ENCODE measurements at places on chromosomes 6 and 20.

DNA sequence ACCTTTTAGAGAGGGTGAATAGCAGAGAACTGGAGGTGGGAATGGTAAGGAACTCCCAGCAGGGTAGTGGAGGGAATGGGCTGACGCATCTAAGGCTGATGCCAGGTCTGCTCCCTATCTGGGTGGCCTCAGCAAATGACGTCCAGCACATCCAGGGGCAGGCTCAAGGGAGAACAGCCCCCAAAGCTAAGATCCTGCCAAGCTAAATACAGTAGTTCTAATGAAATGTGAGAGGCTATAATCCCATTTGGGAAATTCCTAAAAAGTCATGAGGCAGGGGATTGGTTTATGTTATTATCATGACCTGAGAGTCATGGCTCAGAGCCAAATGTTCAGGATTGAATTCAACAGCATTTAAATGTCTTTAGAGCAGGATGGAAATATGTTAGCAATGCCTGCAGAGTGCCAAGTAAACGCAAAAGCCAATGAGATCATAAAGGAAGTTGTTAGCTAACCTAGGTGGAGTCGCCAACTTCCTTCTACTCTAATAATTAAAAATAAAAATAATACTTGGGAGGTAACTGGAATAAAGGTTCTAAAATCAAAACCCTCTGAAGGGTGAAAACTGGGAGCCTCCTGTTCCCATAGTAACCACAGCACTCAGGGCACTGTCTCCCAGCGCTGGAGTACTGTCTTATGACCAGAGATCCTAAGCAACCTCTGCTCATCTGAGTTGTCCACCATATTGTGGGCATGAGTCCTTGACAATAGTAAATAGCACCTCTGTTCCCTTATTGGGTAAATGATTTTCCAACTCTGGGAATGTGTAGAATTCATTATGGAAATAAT lies 34.8 kb downstream of the IYD start:
- no peak for DNase-seq

DNA sequence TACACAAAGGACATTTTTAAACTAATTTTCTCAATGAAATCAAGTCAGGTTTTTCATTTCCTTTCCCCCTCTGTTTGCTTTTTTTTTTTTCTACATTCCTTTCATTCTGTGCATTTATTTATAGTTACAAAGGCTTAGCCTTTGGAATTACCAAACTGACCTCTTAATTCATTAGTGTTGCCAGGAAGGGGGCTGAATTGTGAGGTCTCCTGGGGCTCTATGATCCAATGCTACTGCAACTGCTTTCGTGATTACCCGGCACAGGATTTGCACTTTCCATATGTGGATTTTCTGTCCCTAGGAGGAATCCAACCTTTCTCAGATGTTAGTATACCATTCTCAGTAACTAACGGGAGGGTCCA lies 35.3 kb downstream of the NEDD9 start:
- DNase-seq, result no peak

GRCh38 chr20:23282546-23282945 lies 68.0 kb upstream of the NXT1 start:
- DNase-seq, result no peak

- DNase-seq, result peak; percentile 2
Measured at GRCh38 chr6:47258724-47259347, 50.9 kb downstream of the TNFRSF21 start.

GRCh38 chr20:52410182-52410647 lies 218.6 kb upstream of the ZFP64 start:
- peak; percentile 13 for DNase-seq

GRCh38 chr6:39951716-39952115 lies 17.5 kb upstream of the MOCS1 start:
- DNase-seq, result no peak

GRCh38 chr20:47070176-47070575 lies 175.5 kb downstream of the EYA2 start:
- no peak for DNase-seq

- no peak for DNase-seq
Measured at GRCh38 chr6:3455569-3456394, 1.1 kb downstream of the SLC22A23 start.

DNA sequence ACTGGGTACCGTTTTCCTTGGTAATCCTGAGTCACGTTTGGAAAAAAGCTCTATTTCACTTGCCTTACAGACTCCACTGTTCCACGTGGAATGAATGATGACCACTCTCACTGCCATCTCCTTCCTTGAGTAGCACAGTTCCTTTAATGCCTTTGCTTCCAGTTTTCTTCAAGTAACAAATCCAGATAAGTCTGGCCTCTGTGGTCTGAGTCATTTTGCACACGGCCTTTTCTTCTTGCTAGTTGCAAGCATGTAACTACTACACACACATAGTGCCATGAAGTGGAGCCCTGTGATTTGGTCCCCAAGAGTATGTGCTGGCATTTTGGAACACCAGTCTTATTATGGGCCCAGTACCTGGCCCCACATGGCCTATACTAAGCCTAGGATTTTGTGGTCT lies 182.8 kb downstream of the SASH1 start:
- no peak for DNase-seq

GRCh38 chr6:34341481-34341971 lies 50.9 kb downstream of the NUDT3 start:
- DNase-seq, result no peak

- DNase-seq, result peak; percentile 51
Measured at GRCh38 chr6:36160147-36160760, 29.9 kb downstream of the MAPK13 start.

DNA sequence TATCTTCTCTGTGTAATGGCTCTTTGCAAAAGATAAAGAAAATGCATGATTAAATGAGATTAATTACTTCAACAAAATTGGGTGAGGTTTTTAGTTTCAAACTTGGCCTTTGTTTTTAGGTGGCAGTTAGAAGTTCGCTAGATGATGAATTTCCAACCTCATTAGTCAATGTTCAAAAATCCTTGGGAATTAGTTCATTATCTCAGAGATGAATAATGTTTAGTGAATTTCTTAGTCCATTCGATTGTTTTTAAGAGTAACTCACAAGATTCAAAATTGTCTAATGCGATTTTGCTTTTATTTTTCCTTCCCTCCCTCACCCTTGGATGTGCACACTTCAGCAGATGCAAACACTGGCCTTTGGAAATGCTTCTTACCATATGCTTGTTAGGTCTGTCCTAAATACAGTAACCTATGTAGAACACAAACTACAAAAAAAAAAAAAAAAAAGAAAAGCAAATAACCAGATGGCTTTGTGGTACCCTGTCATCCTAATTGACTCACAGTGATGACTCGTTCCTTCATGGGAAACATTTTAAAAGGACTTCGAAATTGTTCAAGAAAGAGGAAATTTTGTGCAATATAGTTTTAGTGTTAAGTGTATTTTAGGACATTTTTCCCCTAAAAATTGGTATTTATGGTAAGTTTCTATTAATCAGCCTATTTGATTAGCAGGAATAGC lies 66.7 kb downstream of the FAM229B start:
- peak; percentile 32 for DNase-seq

DNA sequence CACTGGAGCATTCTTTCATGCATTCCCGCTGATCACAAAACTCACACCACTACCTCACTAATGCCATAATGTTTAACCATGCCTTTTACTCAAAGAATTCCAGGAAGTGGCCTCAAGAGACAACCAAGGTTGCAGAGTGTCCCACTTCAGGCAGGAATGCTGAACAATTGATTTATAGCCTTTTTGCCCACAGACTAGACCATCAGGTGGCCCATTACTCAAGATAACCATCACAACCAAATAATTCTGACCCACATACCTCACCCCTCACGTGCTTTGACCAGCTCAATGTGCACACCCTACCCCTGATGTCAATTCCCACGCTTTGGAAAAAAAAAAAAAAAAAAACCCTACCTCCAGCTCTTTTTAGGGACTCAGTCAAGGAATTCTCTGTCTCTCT lies 220.6 kb upstream of the UFL1 start:
- no peak for DNase-seq

DNA sequence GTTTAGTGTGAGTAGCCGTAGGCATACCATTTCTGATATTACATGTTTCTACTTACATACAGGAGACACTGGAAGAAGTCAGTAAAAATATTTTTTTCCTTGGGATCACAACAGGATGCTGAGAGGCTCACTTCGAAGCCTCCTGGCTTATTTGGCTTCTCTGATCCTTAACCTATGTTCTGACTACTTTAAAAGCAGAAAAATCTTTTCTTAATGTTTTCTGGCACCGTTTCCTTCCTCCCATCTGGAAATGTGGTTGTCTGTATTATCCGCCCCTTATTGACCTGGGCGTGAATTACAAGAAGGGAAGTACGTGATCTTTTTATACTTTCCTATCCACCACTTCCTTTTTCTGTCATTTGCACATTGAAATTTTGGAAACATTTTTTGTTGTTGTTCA lies 379.6 kb downstream of the COL12A1 start:
- DNase-seq, result no peak

GRCh38 chr6:109702791-109703190 lies 11.7 kb downstream of the FIG4 start:
- no peak for DNase-seq

GRCh38 chr20:3328501-3328900 lies 79.0 kb downstream of the DNAAF9 start:
- DNase-seq, result no peak

GRCh38 chr6:35677456-35677855 lies 11.3 kb downstream of the FKBP5 start:
- DNase-seq, result no peak

GRCh38 chr6:128966934-128967333 lies 84.0 kb downstream of the LAMA2 start:
- no peak for DNase-seq

DNA sequence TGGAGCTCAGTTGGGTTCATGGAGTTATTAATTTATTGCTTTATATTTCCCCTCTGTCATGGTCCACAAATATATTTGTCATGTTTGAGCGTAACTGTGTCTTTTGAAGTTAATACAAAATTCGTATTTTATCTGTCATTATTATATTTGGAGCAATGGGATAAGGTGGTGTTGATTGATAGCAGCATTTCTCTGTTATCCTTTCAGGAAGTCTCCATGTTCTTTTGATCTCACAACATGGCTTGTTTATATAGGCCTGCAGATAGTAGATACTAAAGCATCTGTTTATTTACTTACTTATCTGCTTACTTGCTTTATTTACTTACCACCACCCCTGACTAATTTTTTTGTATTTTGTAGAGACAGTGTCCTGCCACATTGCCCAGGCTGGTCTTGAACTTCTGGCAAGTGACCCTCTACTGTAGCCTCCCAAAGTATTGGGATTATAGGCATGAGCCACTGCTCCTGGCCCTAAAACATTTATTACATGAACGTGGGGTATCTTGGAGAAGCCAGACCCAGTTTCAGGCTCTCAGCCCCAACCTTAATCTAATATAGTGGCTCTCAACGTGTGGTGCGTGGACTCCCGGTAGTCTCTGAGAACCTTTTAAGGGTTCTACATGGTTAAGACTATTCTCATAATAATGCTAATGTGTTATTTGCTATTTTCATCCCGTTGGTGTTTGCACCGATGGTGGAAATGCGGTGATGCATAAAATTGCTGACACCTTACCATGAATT lies 104.2 kb downstream of the NCOA3 start:
- no peak for DNase-seq

DNA sequence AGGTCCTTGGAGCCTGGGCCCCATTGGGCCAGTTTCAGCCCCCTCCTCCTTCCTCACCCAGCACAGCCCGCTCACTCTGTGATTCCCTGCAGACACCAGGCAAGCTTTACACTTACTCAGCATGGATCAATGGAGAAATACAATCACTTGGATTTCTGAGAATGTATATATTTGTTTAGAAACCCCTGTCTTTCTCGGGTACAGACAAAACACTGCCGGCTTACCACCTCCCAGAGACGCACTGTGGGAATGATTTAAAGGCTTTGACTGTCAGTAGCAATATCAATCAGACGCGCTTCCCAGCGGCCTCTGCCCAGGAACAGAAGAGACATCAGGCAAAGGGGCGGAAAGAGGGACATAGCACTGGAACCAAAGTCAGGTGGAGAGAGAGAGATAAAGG lies 186.5 kb downstream of the MAFB start:
- DNase-seq, result no peak

- peak; percentile 93 for DNase-seq
Measured at GRCh38 chr6:13307508-13307995, 20.8 kb downstream of the TBC1D7 start.

- DNase-seq, result no peak
Measured at GRCh38 chr20:34586488-34587163, 28.1 kb downstream of the MAP1LC3A start.

- no peak for DNase-seq
Measured at GRCh38 chr6:6905961-6906518, 201.7 kb upstream of the RREB1 start.

DNA sequence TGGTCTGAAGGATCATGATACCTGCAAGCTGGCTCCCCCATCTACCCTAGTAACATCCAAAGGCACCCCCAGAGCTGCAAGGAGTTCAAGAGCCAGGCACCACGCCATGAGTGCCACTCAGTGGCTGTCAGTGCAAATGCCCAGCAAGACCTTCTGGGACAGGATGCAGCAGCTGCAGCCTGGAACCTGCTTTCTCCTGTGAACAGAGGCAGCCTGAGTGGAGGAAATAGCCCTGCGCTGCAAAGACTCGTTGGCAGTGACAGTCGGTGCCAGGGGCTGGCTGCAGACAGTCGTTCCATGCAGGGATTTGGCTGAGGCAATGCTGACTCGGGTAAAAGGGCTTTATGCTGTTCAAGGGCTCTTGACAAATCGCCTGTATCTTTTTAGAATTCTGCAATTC lies 15.7 kb upstream of the SSTR4 start:
- no peak for DNase-seq
